Activated CD8-positive, alpha-beta memory T cell treated with anti-CD3 and anti-CD28 coated beads for 1 hour (primary cell): ENCODE measurements at places on chromosomes 6 and 20.

GRCh38 chr20:12575352-12576095 is 433.2 kb upstream of the SPTLC3 start:
- DNase-seq: no peak

DNA sequence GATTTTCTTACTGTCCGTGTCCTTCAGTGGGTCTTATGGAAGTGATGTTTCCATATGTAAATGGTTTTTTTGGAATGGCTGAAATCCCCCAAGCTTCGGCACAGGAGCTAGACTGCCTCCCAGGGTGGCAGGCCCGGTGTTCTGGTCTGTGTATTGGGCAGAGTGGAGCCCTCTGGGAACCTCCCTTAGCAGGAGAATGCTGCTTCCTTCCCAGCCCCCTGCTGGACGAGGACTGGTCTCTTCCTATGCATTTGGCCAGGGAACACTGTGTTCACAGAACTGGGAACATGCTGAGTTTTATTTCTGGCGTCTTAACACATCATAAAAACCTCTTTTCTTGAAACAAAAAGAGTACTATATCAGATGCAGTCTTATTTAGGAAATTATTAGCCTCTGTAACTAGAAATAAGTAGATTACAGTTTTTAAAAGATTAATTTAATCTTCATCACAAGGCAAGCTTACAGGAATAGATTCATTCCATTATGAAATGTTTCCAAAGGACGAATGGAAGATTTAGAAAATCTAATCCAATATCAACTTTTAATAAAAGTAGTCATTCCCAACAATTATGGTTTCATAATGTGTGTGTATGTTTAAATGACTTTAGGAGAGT is 56.6 kb downstream of the SYTL3 start:
- DNase-seq: no peak

- no peak for DNase-seq
These were observed 267.6 kb upstream of the FAM83B start for GRCh38 chr6:54579011-54579410.

- DNase-seq: no peak
These were observed 112.9 kb upstream of the BTN3A2 start for GRCh38 chr6:26252077-26252472.

DNA sequence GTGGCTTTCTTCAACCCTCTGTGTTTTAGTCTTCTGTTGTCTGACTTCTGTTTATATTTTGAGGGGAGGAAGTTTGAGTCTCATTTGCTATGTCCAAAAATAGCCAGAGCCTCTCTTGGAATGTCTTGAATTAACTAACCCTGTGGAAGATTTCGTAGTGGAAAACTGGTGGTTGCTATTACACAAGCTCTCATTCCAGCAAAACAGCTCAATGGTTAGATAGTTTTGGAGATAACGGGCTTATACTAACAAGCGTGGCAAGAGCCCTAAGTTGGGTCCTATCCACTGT is 1.6 kb downstream of the CCN2 start:
- DNase-seq: no peak

- DNase-seq: no peak
These were observed 47.4 kb upstream of the OLIG3 start for GRCh38 chr6:137541534-137542063.

DNA sequence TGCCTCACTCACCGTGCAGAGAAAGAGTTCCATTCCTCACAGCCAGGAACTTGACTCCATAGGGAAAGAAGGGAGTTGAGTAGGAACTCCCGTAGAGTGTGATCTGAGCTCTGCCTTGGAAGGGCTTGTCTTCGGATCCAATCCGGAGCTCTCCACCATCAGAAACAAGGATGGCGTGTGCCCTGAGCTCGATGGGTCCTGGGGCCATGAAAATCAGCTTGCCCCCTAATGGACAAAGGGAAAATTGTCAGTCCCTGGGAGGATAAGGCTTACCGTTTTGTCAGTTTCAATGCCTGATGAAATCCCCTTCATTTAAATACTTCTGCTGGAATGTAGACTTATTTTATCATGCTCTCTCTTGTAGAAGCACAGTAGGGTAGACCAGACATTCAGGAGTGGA is 153.3 kb downstream of the PKHD1 start:
- no peak for DNase-seq
